NCI-H2107 (cell line): ENCODE measurements at places on chromosomes 16 and 17.

DNA sequence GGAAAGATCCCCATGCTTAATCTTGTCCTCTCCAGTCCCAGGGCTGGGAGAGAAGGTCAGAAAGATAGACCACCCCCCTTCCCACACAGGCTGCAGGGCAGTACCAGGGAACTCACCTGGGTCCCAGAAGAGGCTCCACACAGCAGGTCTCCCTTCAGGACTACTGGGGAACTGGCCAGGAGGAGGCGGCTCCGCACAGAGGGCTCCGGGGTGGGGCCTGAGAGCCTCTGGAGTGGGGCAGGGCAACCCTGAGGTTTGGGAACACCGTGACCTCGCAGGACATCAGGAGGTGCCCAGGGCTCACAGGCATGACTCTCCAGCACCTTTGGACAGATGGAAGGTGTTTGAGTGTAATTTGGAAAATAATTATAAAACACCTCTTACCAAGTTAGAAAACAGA, 11.0 kb downstream of the ABCA3 start:
- DNase-seq = no peak

DNA sequence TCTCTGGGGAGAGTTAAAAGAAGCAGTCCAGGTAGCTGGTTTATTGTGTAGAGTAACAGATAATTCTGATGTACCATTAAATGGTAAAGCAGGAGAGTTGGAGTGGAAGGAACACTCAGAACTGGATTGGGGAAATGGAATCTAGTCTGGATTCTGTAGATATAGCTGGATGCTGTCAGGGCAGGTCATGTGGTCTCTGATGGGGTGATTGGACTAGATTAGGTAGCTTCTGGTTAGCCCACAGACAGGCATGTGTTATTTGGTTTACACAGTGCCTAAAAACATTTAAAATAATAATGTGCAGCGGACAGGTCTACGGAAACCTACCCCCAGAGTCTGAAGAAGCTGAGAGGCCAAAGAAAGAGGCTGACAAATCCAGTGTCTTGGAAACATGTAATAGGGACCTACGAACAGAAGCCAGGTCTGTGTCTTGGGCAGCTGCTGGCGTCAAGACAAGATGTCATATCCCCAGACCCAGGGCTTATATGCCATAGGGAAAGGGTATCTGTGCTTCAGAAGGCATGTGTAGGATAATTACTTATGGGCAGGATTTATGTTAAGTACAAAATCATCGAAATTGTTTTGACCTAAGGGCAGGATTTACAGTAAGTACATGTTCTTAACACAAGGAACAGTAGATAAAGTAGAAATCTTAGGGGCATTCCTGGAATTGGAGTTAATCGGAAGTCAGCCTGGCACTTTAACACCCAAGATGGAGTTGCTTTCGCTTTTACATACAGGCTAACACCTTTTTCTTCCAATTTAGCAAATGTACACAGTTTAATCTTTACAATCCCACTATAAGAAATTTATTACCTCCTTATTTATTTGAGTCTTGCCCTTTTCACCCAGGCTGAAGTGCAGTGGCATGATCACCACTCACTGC, 12.4 kb downstream of the LUC7L3 start:
- no peak for DNase-seq

DNA sequence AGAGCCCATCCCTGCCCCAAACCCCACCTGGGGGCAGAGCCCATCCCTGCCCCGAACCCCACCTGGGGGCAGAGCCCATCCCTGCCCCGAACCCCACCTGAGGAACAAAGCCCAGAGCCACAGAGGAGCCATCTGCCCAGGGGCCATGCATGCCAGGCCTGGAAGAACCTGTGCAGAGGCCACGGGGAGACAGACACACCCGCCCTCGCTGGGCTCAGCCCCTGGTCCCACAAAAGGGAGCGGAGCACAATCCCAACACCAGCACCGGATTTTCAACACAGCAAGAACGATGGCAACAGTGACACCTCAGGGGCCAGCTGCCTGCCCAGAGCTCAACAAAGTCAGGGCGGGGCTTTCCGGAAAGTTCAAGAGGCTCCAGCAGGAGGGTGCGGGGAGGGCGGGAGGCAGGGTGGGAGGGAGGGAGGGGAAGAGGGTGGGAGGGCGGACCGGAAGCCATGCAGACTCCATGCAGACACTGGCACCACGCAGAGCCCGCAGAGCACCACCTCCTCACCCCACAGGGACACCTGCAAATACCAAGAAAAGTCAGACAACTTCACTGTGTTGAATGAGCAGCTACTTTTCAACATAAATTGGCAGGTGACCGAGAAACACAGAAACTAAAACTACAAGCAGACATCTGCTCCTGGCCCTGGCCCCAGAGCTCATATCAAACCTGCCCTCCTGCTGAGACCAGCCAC, 27.9 kb upstream of the C16orf95 start:
- DNase-seq = no peak

GRCh38 chr16:6797223-6797622, 535.4 kb upstream of the RBFOX1 start:
- DNase-seq = no peak

DNA sequence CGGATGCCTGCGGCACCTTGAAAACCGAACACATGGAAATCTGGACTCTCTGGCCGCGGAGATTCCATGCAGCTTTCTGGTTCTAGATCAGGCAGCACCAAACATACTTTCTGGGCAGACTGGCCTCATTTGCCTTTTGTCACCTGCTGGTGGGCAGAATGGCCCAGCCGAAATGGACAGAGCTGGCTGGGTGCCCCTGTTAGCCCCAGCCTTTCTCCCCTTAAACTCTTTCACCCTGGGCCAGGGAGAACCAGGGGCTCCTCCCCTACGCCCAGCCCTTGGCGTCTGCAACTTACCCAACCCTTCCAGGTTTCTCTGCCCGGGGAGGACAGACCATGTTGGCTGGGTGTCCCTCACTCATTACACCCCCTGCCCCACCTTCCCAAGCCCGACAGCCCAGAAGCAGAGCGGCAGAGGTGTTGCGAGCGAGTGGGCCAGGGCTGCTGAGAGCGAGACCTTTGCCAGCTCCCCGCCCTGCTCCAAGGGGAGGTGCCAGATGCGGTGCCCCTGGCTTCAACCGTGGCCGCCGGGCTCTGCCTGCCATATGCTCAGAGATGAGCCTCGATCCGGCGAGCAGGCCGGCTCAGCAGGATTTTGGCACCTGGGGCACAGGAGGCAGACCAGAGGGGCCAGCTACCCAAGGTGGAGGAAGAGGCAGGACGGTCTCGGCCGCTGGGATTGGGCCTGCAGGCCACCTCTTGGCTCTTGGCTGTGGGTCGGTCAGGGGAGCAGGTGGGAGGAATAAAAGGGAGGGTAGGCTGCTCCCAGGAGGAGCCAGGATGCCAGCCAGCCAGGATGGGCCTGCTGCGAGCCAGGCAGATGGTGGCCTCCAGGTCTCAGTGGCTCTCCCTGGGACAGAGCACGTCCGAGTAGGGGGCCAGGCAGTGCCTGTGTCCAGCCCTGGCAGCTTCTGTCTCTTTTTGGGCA, 191.3 kb downstream of the NTN1 start:
- no peak for DNase-seq
